AG08395 (cell line): ENCODE measurements at places on chromosomes 13 and 19.

DNA sequence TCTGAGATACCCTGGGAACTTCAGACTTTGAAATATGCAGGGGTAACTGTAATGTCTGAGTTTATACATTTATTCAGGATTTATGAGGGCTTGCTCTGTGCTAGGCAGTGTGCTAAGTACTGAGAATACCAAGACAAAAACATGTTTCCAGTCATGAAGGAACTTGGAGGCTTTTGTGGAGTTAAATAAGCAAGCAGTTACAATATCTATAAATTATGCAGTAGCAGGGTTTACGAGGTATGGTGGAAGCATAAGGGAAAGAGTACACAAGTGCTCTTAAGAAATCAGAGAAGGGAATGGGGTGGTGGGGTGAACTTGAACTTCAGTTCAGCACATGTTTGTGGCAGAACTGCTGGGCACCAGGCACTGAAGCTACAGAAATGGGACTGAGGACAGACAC lies 28.0 kb downstream of the MAB21L1 start:
- no peak for DNase-seq

- DNase-seq: no peak
Measured at GRCh38 chr19:48845384-48845783, 9.1 kb upstream of the HSD17B14 start.

DNA sequence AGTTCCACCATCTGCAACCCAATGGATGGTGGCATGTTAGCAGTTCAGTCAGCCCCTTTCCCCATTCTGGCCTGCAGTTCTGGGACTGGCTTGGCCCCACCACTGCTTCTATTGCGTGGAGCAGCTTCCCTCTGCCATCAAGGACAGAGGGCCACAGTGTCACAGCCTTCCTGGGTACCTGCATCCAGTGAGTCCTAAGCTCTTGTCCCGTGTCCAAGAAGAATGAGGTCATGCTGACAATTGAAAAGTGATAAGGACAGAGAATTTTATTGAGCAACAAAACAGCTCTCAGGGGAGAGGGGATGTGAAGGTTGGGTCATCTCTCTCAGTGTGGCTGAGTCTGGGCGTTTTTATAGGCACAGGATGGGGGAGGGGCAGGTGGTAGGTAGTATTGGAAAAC lies 33.5 kb upstream of the SIN3B start:
- no peak for DNase-seq

DNA sequence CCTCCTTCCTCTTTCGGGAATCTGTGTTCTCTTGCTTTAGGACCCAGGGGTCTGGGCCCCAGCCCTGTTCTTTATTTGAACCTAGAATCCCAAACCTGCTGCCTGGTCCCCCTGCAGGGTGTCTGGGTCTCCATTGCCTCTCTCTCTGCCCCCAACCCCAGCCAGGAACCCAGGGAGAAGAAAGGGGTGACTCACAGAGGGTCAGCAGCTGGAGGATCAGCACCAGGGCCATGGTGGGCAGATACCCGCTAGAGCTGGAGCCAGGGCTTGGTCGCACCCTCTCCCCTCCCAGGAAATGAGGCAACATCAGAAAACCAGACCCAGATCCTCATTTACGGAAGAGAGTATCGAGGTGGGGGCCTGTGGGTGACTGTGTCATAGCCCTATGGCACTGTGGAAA lies at the start of gene OSCAR:
TSS of gene OSCAR (minus strand) at position 243 of the 400 bp plus-strand sequence. CDS start at position 232, 11 bp downstream.
- DNase-seq: no peak

- DNase-seq: no peak
Measured at GRCh38 chr13:106349080-106349931, 186.2 kb downstream of the EFNB2 start.
